ENCODE measurements at places on chromosomes 2 and 18.
A peak's percentile ranks its signal among the peaks of the same experiment; 100 is the strongest.

- DNase-seq: no peak
These were observed 24.4 kb downstream of the GRHL1 start for GRCh38 chr2:9975805-9976447.

DNA sequence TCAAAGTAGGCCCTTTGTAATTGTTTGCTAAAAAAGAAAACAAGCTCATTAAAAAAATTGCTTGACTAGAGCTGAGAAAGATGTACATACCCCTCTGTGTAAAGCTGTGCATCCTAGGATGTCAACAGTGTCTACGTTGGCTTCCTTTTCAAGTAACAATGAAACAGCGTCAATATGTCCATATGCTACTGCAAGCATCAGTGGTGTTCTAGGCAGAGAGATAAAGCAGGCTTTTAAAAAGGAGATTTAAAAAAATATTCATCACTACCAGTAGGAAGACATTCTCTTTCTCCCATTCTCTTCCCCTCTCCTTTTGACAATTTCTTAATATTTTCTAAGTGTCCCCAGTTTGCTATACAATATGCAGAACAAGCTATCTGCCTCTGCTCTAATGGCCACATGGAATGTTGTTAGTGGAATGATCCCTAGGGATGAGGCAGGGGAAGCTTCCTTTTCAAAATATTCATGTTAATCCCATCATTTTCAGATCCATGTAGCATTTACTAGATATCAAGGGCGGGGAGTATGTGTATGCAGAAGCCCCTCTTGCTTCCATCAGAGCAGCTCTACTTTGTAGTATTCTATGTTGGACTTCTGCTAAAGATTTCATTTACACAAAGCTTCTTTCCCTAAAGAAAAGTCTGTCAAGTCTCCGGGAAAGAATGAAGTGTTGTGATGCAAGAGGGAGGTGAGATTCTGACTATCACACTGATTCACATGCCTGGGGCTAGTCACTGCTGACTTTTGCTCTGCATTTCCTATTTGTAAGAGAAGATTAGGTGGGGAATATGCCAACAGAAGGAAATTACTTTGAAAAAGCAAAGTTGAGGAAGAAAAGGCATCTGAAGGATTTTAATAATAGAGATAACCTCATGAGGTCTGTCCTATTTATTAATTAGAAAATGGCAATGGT, 81.5 kb upstream of the PGAP1 start:
- no peak for DNase-seq

DNA sequence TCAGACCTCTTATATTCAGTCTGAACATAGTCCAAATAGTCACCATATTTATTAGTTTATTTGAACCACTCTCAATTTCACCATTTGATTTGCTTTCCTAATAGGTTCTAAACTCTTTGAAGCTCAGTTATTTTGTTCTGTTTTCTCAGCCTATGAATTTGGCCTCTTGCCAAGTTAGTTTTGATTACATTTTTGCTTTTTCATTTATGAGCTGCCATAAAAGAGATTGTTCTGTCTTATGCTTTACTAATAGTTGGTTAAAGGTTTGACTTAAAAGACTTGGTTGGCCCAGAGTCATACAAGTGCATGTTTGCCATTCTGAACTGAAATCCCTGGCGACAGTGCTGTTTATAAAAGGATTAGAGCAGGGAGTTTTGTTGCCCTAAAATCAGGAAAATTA, 85.9 kb upstream of the RANBP2 start:
- DNase-seq: no peak

DNA sequence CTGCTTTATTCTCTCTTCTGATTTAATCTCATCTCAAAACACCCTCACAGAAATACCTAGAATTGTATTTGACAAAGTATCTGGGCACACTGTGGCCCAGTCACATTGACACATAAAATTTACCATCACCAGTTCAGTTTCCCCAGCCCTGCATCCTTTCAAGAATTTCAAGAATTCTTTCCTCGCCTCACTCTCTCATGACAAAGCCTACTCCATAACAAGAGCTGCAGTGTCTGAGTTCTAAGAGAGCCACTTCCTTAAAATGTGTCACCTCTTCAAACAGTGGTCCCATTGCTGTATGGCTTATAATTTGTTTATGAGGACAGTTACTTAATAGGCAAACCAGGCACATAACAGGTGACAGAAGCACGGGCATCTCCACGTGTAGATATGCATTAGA, 90.9 kb upstream of the STK39 start:
- DNase-seq: no peak

GRCh38 chr2:25677877-25678276, 4.5 kb upstream of the DTNB start:
- DNase-seq: no peak

- DNase-seq: no peak
These were observed 13.3 kb downstream of the MBP start for GRCh38 chr18:77119101-77119850.

GRCh38 chr18:29912351-29912750, 1130.2 kb downstream of the DSC3 start:
- DNase-seq: no peak

GRCh38 chr18:13317801-13318200, 99.2 kb downstream of the LDLRAD4 start:
- no peak for DNase-seq

GRCh38 chr18:9914584-9915290, 921 bp downstream of the VAPA start:
- peak; percentile 73 for DNase-seq

- DNase-seq: no peak
These were observed 71.5 kb downstream of the THADA start for GRCh38 chr2:43524177-43524965.

GRCh38 chr2:151707857-151708256, 26.4 kb downstream of the NEB start:
- no peak for DNase-seq

GRCh38 chr2:47566207-47566858, 163.4 kb downstream of the MSH2 start:
- DNase-seq: no peak

GRCh38 chr2:37934591-37935513, 9.8 kb downstream of the RMDN2 start:
- DNase-seq: no peak

- DNase-seq: no peak
These were observed 217.7 kb downstream of the TWIST2 start for GRCh38 chr2:239065537-239065936.

- DNase-seq: peak; percentile 71
These were observed 4.4 kb downstream of the ANKRD23 start for GRCh38 chr2:96839293-96839874.

DNA sequence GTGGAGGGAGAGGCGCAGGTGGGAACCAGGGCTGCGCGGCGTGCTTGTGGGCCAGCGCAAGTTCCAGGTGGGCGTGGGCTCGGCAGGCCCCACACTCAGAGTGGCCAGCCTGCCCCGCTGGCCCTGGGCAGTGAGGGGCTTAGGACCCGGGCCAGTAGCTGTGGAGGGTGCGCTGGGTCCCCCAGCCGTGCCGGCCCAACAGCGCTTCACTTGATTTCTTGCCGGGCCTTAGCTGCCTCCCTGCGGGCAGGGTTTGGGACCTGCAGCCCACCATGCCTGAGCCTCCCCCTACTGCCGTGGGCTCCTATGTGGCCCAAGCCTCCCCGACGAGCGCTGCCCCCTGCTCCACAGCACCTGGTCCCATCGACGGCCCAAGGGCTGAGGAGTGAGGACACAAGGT, 1636.9 kb upstream of the SLC39A10 start:
- DNase-seq: no peak

GRCh38 chr2:11805920-11806319, 59.5 kb downstream of the LPIN1 start:
- no peak for DNase-seq

DNA sequence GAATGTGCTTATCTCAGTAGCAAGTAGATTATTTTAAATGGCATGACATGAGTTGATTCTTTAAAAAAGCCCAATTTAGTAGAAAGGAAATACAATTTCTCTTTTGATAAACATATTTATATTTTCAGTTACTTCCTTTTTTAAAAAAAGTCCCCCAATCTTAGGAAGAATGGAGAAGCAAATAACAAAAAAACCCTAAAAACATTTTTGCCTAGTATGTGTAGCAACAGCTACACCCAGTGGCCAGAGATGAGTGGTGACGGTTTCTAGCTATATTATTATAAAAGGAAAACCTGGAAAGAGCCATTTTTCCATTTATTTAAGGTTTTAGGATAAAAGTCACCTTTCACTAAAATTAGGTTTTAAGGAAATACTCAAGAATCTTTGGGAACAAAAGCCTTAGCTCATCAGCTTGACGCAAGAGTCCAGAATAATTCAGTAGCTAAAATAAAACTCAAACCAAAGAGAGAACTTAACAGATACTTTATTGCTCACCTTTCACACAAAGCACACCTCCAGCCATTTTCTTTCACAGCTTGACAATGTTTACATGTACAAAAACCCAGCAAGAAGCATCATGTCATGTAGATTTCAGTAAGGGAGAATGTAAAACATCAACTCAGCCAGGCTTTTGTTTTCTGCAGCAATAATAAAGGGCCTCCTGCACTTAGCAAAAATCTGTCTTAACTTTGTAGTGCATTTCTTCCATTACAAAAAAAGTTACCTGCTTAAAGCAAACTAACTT, 15.7 kb downstream of the FAM98A start:
- DNase-seq: no peak

GRCh38 chr18:75280427-75281280, 70.1 kb downstream of the TSHZ1 start:
- DNase-seq: no peak

- peak; percentile 14 for DNase-seq
These were observed 1.4 kb downstream of the GPR35 start for GRCh38 chr2:240626531-240627300.

DNA sequence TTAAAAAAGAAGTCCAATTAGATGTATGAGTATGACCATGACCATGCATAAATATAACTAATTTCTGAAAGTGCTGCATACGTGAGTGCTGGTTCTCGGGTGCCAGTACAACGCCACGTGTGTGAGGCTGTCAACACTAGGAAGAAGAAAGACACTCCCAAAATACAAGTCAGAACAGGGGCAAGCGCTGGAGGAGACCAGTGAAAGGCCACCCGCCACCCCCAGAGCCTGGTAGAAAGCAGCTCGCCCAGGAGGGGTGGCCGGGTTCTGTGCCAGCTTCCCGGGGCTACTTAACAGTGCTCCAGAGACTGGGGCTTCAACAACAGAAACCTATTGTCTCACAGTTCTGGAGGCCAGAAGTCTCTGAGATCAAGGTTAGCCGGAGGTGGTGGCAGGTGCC, 147.6 kb downstream of the RTP5 start:
- DNase-seq: no peak

GRCh38 chr2:23662941-23663920, 263.7 kb downstream of the ATAD2B start:
- no peak for DNase-seq

DNA sequence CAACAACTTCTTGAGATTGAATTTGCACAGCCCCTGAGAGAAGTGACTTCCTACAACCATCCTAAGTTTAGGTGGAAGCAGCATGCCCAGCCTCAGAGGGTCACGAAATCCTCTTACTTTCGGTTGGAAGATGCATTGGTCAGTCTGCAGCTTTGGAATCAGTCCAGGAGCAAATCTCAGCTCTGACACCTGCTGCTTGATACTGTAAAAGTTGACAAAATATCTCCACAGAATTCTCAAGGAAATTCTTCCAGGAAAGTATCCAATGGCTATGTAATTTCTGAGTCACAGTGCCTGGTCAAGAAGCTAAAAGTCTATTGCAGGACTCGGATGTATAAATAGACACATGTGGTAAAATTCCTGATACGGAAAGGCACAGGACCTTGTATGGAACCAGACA, 414.5 kb upstream of the GYPC start:
- DNase-seq: no peak

GRCh38 chr2:55901322-55901721, 22.3 kb downstream of the EFEMP1 start:
- DNase-seq: no peak

DNA sequence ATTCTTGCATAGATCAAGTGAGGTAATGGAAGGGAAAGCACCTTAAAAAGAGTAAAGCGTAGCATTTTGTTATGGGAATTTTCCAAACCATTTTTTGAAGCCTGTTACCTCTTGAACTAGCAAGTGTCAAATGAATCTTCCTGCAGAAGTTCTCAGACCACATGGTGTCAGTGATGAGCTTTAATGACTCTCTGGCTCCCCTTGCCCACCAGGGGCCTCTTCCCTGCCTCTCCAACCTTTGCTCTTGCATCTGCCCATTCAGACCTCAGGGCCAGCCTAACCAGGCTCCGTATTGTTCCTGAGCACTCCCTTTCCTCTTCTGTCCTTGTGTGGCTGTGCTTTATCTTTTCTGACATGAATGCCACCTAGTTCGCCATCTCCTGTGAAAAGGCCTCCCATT, 155.9 kb downstream of the DIS3L2 start:
- no peak for DNase-seq

DNA sequence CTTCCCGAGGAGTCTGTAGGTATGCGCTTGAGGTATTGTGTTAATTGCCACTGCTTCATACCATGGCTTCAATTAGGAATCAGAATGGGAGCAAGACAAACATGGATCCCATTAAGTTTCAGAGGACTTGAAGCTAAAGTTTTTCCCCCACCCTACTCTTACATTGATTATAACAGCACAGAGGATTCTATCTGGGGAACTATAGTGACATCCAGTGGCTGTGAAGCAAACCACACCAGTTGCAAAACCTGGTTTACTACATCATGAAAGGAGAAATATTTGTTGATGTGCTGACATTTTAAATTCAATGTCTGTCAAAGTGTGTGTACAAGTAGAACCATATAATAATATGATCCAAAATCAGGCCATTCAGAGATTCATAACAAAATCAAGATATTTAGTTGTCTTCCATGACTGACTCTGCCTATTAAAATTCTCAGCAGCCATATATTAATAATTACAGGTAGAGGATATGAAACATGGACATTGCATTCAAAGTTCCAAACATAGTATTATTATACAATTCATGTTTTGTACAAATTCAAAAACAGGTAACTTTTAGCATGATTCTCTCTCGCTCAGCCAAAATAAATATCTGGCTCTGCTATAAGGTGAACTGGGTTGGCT, 82.9 kb downstream of the GRB14 start:
- DNase-seq: no peak

DNA sequence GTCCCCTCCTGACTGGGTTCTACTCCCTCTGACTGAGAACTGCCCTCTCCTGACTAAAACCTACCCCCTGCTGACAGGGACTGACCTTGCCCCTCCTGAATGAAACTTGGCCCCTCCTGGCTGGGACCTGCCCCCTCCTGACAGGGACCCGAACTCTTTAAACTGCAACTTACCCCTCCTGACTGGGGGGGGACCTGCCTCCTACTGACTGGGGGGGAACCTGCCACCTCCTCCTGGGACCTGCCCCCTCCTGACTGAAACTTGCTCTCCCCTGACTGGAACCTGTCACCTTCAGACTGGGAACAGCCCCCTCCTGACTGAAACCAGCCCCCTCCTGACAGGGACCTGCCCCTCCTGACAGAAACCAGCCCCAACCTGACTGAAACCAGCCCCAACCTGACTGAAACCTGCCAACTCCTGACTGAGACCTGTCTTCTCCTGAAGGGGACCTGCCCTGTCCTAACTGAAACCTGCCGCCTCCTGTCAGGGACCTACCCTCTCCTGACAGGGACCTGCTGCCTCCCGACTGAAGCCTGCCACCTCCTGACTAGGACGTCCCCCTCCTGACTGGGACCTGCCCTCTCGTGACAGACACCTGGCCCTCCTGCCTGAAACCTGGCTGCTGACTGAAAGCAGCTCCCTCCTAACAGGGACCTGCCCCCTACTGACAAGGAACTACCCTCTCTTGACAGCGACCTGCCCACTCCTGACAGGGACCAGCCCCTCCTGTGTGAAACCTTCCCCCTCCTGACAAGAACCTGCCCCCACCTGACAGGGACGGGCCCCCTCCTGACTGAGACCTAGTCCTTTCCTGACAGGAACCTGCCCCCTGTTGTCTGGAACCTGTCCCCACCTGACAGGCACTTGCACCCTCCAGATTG, 87.1 kb downstream of the PXDN start:
- DNase-seq: no peak
